Dorsolateral prefrontal cortex (tissue), 122 donors: ENCODE measurements at places on chromosomes 7 and 10.

DNA sequence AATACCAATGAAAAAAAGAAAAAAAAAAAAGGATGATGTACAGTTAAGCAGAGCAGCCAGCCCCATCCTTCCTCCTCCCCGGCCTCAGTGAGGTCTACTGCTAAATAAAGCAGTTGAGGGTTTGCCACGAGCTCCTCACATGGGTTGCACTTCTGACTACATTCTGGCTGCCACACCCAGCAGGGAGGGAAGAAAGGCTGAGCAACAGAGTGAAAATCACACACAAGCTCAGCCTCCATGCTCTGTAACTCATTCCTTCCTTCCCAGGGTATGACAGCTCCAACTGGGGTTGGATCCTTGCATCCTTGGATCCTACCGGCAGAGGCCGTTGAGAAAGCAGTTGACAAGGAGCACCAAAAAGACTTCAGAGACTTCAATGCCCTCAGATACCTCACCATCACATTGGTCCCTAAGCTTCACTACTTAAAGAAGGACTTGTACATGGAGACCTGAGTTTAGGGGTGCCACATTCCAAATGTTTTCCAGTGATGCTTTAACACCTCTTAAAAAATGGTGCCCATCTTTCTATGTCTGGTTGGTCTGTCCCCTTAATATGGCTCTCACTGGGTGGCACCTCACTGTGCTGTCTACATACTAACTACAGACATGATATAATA, 52.9 kb upstream of the PIK3CG start:
- DNase-seq = no peak

- DNase-seq = no peak
These were observed 329.6 kb downstream of the XPNPEP1 start for GRCh38 chr10:109593682-109594081.

GRCh38 chr7:137025469-137026175, 157.2 kb downstream of the CHRM2 start:
- DNase-seq = no peak

- no peak for DNase-seq
These were observed 51.8 kb upstream of the BET1 start for GRCh38 chr7:94055963-94056362.

DNA sequence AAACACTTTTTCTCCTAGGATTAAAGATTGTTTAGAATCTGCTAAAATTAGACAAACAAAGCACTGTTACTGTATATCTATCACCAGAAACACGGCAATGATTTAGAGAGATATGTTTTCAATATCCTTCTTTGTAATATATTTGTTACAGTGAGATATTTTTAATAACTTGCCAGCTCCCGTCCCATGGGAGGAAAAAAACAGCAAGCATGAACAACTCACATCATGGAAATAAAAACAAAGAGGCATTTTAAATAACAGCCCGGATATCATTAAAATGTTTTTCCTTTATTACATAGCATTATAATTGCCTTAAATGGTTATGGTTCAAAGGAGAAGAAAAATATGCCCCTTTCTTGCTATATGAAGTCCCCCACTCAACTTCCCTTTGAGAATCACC, 272.1 kb downstream of the BMPER start:
- DNase-seq = no peak
